Effector memory CD4-positive, alpha-beta T cell (primary cell): ENCODE measurements at places on chromosomes 3 and 15.

GRCh38 chr3:63192248-63192647, 85.9 kb upstream of the SYNPR start:
- DNase-seq = no peak

- DNase-seq = no peak
Observed at GRCh38 chr3:33067484-33067883, 29.5 kb downstream of the GLB1 start.

GRCh38 chr3:30694148-30694547, 87.7 kb downstream of the TGFBR2 start:
- DNase-seq = no peak

GRCh38 chr15:99536422-99537040, 29.3 kb upstream of the MEF2A start:
- no peak for DNase-seq

DNA sequence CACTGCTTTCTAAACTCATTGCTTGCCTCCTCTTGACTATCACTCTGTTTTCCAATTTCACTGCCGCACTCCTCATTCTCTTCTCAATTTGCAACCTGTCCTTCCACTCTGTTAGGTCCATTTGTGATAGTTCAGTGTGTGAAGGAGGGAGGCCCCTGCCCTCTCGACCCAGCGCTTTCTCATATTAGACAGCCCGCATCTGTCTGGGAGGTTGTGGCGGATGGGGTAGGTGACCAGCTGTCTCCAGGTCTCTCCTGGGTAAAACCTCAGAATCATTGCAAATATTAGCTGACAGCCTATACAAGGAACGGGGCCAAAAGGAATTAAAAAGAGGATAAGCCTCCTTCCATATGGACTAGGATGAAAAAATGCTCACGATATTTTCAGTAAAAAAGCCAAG, 358.3 kb downstream of the SHQ1 start:
- no peak for DNase-seq

GRCh38 chr3:115616461-115616860, 6.8 kb upstream of the GAP43 start:
- no peak for DNase-seq

DNA sequence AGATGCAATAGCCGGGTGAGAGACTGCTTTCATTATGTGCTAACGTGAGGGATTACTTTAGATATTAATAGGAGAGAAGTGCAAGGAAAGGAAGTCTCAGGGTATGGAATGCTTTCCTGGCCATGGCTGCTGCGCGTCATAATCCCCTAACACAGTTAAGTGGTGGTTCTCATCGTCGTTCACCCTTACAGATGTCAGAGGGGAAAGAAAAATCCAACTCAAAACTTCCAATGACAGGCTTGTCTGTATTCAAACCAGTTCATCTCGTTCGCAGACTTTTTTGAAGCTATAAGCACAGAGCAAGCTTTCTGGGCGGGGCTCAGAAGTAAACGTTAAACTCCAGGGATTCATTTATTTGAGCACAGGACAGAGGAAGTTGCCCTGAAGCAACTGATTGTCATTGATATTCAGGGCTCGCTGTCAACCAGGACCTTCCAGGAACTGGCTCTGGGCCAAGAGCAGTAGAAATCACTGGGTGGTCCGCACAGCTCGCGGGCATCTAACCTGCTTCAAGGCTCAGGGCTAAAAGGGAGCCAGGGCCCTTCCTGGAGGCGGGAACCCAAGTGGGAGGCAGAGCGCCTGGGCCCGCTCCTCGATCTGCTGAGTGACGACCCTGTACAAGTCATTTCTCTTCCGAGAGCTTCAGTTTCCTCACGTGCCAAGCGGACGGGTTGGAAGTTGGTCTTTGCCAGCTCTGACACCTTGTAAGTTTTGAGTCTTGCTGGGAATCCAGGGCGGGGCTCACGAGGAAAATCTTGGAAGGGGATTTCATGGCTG, 1.1 kb upstream of the LPP start:
- no peak for DNase-seq

DNA sequence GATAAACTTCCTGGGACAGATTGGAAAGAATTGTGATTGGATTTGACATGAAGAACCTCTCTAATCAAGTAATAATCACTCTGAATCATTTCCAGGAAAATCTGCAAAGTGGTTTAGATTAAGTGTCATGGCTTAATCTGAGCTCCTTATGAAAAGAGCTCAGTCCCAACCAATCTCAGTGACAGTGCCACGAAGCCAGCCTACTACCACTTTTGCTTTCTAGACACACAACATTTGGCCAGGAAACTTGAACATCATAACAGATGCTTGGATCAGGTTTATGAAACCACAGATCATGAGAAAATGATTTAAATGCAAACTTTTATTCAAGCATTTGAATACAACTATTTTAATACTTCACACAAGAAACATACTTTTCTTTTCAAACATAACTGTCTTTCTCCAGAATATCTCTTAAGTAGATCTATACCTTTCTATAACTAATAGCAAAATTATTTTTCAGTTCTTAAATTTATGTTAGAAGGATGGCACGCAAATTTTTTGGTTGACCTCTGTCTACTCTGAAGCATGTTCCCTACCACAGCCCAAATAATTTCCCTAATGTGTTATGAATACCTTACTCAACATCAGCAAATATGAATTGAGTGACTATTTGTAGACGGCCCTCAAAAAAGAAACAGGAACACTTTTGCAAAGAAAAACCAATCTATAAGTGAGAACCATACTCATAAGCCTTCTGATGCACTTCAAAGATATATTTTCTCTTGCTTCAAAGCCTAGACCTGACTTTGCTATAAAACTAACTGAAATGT, 495.0 kb upstream of the ZNF385D start:
- no peak for DNase-seq

DNA sequence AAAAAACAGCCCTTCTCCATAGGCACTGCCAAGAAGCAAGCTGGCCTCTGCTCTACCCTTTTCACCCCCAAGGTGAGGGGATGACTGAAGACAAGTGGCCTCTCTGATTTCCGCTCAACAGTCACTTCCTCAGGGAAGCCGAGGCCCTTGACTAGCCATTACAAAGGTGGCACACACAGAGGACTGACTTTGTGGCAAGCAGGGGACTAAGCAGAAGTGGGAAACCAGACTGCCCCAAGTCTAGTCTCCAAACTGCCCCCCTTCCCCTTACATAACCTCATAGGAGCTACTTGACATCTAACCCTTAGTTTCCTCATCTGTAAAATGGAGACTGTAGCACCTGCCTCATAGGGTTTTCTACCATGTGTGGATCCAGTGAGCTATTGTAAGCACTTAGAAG, 118.9 kb downstream of the FOXP1 start:
- no peak for DNase-seq

DNA sequence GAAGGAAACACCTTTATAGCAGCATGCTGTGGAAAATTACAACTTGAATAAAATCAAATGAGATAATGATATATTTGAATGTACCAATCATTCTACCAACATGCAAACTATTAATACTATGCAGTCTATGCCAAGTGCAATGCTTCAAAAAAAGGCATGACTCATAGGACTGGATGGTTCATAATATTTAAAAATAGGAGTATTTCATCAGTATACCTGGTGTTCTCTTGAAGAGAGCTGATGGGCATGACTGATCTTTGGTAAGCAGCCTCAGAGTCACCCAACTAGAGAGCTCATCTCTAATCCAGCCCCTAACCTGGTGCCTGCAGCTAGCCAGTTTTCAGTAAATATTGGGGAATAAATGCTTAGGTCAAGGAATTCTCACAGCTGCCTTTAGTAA, 434.7 kb upstream of the ARRDC4 start:
- no peak for DNase-seq

DNA sequence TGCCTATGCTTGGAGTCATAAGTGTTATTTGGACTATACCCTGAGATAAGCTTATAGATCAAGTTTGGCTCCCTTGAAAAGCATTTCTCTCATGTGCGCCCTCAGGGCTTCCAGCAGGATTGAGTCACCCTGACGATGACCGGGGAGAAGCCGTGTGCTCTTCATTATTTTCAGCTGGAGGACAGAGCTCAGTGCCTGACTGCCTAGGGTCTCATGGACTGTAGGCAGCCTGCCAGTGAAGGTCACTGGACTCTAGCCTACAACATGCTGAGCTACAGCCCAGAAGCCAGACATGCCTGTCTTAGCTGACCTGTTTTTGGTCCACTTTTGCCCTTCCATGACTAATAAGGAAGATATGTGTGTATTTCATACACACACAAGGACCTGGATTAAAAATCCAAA, 31.6 kb upstream of the NUDT16 start:
- no peak for DNase-seq

- DNase-seq = no peak
Observed at GRCh38 chr3:66466606-66467270, 34.1 kb downstream of the LRIG1 start.

DNA sequence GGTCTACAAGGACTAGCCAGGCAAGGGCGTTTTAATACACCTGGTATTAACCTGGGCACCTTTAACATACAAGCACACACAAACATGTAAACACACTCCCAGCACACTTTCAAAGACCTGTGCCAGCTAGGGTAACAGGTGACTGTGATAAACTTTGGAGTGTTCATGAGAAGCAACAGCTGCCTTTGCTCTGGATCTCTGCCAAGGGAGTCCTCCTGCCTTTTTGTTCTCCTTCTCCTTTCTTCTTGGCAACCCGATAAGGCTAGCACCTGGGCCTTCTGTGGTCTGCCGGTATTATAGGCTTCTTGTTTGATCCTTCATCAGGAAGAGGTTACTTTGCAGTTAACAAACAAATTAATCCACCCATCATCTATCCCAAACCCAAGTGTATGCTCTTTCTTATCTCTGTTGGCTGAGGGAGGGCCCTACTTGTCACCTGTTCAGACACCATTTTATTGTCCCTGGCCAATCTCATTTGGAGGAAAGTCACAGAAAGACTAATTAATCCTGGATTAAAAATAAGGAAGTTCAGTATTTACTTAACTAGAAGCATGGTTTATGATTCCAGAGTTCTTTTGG, at the start of gene RETNLB:
Gene RETNLB, minus strand, starts transcription at position 7 of the 579 bp plus-strand sequence. CDS start 225 bp downstream, outside the sequence.
- DNase-seq = no peak

DNA sequence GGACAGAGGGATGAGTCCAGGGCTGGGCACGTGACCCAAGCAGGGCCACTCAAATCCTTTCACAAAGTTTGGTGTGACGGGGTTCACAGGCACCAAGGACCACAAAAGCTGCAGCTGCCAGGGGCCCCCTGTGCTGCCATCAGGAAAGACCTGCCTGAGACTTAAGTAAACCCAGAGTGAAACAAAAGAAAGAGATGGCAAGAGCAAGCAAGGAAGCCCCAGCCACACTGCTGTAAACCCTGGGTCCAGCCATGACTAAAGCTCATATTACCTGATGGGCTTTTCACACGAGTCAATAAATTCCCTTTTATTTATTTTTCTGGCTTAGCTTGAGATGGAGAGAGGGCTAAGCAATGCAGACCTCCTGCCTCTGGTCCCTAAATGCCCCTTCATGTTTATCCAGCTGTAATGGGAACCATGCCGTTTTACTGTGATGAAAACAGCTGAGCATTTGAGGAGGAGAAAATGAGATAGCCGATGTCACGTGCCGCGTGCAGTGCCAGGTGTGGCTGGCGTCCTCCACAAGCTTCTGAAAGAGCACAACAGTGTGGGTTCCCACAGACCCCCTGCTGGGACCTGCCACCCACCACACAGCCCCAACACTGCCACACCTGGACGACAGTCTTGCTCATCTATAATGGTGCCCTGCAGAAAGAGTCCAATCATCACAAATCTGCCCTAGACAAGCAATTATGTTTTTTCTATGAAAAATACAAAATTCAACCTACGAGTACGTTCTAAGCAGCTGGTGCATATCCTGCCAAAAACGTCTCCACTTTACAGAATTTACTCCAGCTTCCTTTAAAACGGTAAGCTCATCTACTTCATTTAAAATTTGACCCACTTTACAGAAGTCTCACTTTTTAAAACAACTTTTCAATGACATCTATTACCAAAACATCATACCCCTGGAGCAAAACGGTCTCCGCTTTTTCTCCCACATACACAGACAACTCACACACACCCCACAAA, 34.2 kb downstream of the ADAMTS17 start:
- no peak for DNase-seq

DNA sequence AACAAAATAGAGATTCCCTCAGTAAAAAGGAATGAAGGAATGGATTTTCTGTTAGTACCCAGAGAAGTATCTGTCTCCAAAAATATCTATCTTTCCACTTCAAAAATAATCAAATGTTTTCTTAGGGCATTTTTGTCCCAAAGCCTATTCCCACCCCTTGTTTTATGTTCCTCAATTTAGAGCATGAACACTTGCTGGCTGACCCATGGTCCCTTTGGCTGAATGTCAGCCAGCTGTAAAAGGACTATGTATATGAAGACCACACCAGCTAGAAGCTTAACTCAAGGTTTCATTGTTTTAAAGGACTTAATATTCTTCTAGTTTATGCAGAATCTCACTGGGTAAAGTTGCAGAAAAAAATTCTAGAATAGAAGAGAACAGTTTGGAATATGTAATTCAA, 931.2 kb downstream of the MCTP2 start:
- DNase-seq = no peak

- DNase-seq = no peak
Observed at GRCh38 chr3:124999897-125000435, 55.8 kb downstream of the HEG1 start.

GRCh38 chr15:101129851-101130380, 121.9 kb downstream of the CHSY1 start:
- no peak for DNase-seq

- no peak for DNase-seq
Observed at GRCh38 chr3:20930034-20930433, 744.0 kb upstream of the SGO1 start.

DNA sequence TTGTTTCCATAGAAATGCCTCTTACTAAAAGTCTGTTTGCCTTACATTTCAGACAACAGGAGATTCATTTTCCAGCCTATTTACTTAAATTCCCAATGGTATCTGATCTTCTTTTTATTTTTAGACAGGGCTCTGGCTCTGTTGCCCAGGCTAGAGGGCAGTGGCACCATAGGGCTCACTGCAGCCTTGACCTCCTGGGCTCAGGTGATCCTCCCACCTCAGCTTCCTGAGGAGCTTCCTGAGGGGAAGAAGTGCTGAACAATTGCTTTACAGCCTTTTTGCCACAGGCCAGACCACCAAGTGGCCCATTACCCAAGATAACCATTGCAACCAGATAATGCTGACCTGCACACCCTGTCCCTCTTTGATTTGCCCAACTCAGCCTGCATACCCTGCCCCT, 126.3 kb downstream of the PLCH1 start:
- DNase-seq = no peak

- no peak for DNase-seq
Observed at GRCh38 chr3:152021951-152022461, 148.6 kb downstream of the SUCNR1 start.

- DNase-seq = no peak
Observed at GRCh38 chr3:194690501-194691372, 5.1 kb downstream of the FAM43A start.

GRCh38 chr3:133092681-133093080, 54.5 kb downstream of the TMEM108 start:
- no peak for DNase-seq
